ENCODE measurements at places on chromosomes 12 and 14.
A peak's percentile ranks its signal among the peaks of the same experiment; 100 is the strongest.

- DNase-seq = no peak
Observed at GRCh38 chr14:29926701-29927375, 809 bp downstream of the PRKD1 start.

DNA sequence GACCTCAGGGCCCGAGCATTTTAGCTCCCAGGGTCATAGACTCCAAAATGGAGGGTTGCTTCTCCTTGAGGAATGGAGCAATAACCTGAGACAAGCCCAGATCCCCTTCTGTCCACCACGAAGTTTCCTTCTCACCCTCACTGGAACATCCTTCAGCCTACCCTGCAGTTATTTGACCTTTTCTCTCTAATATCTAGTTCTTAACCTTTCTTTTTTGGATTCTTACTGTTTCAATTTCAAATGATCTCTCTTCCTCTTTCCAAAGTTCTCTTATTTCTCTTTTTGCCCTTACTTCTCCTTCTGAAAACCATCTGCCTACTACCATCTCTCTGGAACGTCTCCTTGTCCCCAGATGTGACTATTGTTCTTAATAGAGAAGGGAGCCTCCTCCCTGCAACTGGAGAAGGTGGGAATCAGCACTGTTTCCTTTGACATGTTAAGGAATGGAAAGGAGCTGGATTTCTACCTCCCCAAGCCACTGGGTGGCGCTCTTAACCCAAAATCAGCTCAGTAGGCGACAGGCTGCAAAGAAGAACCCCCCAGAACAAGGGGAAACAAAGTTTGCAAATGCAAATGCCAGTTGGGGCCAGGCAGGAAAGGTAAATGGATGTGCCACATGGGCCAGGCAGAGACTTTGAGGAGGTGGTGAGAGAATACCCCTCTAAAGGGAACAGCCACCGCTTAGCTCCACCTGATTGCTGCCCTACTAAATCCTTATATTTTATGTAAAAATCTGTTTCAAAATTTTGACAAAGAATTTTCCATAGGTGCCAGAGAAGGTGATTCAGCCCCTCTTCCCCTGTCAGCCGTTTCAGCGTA, 22.4 kb upstream of the PDE1B start:
- peak; percentile 37 for DNase-seq

DNA sequence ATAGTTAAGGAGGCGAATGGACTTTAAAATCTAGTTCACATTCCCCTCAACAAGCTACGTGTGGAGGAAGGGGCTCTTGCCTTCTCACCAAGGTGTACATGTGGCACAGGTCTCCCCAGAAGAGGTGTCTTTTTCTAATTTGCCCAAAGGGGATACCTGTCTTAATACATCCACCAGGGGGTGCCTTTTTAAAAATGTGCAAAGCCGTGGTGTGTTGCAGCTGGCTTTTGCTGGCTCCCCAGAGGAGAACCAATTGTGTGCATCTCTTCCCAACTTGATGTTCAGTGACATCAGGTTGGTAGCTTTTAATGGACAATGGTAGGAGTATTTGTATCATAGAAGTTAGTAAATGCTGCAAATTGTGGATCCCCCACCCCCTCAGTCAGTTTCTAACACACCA, 33.8 kb downstream of the CREBL2 start:
- DNase-seq = peak; percentile 3

DNA sequence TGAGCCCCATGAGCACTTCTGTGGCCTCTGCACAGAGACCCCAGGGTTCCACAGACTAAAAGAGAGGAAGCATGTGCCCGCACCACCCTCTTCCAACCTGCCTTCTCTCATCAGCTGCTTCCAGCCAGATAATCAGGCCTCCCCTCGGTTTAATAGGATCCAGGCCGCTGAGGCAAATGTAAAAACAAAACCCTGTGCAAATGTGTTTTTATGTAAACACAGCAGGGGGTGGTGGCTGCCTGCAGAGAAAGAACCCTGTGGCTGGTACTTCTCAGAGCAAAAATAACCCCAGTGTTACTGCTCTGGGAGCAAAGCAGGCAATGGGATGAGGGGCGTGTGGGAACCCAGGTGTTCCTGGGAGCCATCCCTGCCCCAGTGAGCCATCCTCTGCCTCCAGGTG, 46.2 kb downstream of the WSCD2 start:
- no peak for DNase-seq

- DNase-seq = no peak
Observed at GRCh38 chr12:3137268-3137781, 60.1 kb downstream of the TSPAN9 start.

DNA sequence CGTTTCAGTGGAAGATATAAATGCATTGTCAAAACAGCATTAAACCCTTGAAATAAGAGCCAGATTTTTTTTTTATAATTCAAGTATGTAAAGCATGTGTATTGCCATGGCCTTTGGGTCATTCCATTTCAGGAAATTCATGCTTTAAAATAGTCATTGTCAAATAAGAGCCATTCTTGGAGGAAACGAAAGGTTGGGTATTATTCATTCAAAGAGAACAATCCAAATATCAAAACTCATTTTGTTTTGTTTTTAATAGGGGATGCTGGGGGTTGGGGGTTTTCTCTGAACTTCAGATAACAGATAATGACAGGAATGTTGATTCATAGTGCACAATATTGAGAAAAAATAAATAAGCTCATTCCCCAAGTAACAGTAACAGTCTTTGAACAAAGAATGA, 174.4 kb upstream of the NUDT4 start:
- no peak for DNase-seq

DNA sequence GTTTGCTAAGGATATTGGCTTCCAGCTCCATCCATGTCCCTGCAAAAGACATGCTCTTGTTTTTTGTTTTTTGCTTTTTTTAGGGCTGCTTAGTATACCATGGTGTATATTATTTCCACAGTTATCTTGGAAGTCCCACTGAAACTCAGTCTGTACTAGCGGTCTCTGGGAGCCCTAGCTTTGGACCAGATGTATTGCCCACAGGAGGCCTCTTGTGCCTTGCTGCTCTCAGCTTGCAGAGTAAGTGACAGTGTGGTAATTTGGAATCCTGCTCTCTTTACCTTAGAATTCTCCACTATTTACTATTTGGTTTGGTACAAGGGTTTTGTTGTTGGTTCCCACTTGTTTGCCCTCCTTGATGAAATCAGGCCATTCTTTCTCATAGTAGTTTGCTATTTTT, 1022.9 kb downstream of the LRFN5 start:
- no peak for DNase-seq

- no peak for DNase-seq
Observed at GRCh38 chr12:22527999-22528398, 16.3 kb downstream of the C2CD5 start.

GRCh38 chr12:57834086-57834876, 12.2 kb downstream of the CTDSP2 start:
- no peak for DNase-seq

DNA sequence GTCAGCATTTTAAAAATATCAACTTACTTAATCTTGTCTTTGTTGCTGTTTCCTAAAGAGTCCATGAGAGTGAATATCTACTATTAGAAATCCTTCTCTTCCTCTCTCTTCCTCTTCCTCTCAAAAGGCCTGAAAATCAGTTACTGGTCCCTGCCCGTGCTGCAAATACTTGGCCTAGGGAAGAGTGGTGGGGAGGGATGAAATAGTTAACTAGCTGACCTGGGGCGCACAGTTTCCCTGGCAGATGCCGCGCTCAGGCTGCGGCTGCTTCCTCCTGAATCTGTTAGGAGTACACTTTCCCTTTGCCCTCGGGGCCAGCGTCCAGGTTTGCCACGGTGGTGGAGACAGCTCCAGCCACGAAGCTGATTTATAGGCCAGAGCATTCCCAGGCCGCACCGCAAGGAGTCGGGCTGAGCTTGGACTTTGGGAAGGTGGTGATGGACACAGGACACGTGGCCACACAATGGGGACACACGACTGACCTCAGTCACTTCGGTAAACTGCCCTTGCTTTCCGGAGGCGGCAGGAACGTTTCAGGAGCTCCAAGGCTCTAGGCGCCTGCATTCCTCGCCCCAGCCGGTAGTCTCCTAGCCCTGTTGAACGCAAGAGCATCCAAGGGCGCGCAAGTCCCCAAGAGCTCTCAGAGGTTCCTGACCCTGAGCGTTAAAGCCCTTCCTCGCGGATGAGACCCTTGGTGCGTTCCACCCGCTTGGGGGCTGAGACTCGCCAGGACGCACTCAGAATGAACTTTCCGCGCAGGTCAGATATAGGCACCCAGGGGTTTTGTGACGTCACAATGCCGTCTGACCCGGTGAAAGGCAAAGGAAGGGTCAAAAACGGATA, 7.1 kb upstream of the ASCL1 start:
- DNase-seq = no peak

DNA sequence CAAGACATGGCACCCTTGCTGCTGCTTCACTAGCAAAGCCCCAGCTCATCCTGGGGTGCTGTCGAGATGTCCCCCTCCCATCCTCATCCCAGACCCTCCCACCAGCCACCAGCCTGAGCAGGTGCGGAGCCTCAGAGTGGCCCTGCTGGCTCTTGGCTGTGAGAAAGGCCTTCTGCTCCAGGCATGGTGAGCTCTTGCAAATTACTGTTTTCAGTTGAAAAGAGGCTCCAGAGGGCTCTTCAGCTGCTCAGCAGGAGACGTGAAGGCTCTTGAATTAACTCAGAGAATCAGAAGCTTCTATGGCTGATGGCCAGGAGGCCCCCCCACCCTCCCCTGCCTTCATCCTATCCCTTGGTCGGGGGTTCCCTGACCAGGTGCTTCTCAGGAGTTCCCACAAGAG, 44.1 kb downstream of the WSCD2 start:
- no peak for DNase-seq

GRCh38 chr12:68240975-68241374, 12.4 kb downstream of the IL22 start:
- DNase-seq = peak; percentile 43

DNA sequence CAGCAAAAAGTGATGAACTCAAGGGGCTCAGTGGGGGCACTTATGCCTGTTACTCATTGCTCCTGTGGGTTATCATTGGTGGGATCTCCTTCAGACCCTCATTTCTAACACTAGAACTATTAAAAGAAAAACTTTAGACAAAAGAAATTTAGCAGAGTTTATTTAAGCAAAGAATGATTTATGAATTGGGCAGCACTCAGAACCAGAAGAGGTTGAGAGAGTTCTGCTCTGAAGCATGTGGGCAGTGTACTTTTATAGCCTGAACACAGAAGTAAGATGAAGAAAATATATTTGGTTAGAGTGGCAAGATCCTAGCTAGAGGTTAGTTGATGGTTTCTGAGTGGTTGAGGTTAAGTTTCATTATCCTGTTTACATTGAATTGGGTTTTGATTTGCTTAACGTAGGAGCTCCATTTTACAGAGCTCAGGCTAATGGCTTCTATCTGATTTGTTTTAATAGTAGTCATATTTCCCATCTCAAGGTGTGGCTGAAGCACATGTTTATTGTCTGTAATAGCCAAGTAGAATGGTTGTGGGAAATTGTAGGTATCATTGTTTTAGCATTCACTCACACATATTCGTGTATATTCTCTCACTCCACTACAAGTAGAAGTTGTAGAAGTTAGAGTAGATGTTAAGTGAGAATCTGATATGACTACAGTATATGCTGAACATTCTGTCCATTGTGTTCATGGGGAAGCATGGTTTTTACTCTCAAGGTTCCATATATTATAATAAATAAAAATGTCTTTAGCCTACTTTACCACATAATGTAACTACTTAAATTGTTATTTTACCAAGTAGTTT, 27.6 kb downstream of the LEMD3 start:
- DNase-seq = no peak

GRCh38 chr14:60350366-60350720, 101.3 kb downstream of the PPM1A start:
- DNase-seq = no peak

- no peak for DNase-seq
Observed at GRCh38 chr12:51371295-51371953, 19.8 kb downstream of the GALNT6 start.

GRCh38 chr14:99730876-99731546, 46.9 kb downstream of the CYP46A1 start:
- no peak for DNase-seq

DNA sequence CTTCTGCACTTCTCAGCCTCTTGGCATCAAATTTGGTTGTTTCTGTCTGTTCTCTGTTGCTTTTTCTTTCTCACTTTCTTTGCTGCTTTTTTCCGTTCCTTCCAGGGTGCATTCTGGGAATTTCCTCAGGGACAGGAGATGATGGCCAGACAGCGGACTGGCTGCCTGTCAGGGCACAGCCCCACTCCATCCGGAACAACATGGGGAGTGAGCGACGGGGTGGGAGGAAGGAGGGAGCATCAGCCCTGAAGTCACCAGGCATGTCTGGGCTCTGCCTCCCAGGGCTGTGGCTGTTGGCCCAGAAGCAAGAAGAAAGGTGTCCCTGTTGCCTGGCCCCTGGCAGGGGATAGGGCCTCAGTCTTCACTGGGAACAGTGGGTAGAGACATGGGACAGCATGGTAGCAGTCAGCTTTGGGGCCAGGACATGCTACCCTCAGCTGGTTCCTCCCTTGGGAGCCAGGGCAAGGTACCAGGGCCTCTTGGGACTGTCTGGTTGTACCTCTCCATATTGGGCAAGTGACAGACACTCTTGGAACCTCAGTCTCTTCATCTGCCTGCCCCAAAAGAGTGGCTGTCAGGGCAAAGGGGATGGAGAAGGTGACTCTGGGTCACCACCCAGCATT, 8.6 kb downstream of the PGF start:
- no peak for DNase-seq

GRCh38 chr14:36479344-36479743, 40.7 kb downstream of the NKX2-1 start:
- DNase-seq = no peak

GRCh38 chr12:130709151-130709970, 6.7 kb downstream of the RIMBP2 start:
- no peak for DNase-seq

DNA sequence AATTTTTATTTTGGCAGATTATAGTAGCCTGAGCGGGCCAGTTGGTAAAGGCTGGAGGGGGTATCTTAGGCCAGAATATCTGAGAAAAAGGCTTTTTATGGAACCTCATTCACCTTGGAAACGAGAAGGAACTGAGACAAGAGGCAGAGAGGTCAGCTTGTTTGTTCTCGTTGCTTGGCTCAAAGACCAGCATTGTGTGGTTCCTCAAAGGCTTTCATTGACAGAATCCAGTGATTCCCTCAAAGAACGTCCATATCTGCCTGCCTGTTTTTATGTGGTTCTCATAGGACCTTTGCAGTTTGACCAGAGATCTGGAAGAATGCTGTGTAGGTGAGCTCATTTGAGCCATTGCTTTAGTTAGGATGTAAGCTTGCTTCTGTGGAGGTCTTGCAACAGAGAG, 117.3 kb downstream of the CFAP54 start:
- no peak for DNase-seq

GRCh38 chr14:95314609-95315008, 5.1 kb downstream of the CLMN start:
- peak; percentile 52 for DNase-seq

- no peak for DNase-seq
Observed at GRCh38 chr12:11986165-11986564, 84.6 kb upstream of the BCL2L14 start.

DNA sequence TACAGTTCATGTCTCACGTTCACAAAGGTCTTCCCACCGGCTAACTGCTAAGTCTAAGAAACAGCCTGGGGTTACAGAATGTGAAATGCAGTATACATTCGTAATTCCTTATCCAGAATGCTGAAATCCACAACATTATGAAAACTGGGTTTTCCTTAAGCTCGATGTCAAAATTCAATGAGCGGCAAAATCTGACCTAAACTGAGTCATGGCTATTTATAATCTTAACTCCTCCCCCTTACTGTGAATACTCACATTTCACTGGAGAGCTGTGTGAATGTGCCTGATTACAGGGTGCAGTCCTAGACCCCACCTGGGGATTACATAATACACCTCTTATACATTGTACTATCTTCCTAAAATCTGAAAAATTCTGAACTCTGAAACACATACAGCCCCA, 35.3 kb downstream of the STX2 start:
- DNase-seq = no peak

- no peak for DNase-seq
Observed at GRCh38 chr12:27964123-27964522, 8.4 kb downstream of the PTHLH start.
